ENCODE measurements at places on chromosomes 7 and 10. TPM values are rescaled to one million over a fixed set of nuclear protein-coding genes. Genes with fewer than 3 reads are reported as not detected.

Gene KIAA1217
- not detected for total RNA-seq

Gene AOAH
- 18.0 TPM for total RNA-seq

Gene SUN3
- not detected for total RNA-seq

Gene RET
- total RNA-seq = 0.34 TPM

Gene DLX5
- total RNA-seq = not detected

Gene PON1
- not detected for total RNA-seq

Gene WASHC2C
- 39.4 TPM for total RNA-seq

Gene GDF10
- total RNA-seq = not detected

Gene KIF11
- 87.0 TPM for total RNA-seq

Gene ABCB4
- total RNA-seq = not detected

Gene RBM17
- total RNA-seq = 213 TPM

Gene SLC13A1
- not detected for total RNA-seq

Gene NPC1L1
- not detected for total RNA-seq

Gene SNCG
- not detected for total RNA-seq

Gene C10orf67
- not detected for total RNA-seq

Gene SLC39A12
- not detected for total RNA-seq

Gene MSMB
- total RNA-seq = not detected

Gene PIK3CG
- 53.1 TPM for total RNA-seq

Gene WEE2
- total RNA-seq = not detected

Gene TRIM56
- 67.9 TPM for total RNA-seq

Gene SEC24C
- total RNA-seq = 88.9 TPM

Gene PTPRN2
- 7.2 TPM for total RNA-seq

Gene FIGNL1
- 41.0 TPM for total RNA-seq

Gene GJD4
- total RNA-seq = not detected

Gene COBL
- total RNA-seq = not detected

Gene CALCR
- total RNA-seq = not detected

Gene SGCE
- not detected for total RNA-seq

Gene NUDT13
- 1.6 TPM for total RNA-seq

Gene AIFM2
- 7.5 TPM for total RNA-seq

Gene GNGT1
- total RNA-seq = not detected

Gene SOSTDC1
- total RNA-seq = not detected

Gene PAPOLB
- 0.08 TPM for total RNA-seq

Gene BTBD16
- not detected for total RNA-seq

Gene BLNK
- total RNA-seq = not detected

Gene ASB10
- not detected for total RNA-seq

Gene MYOF
- 0.39 TPM for total RNA-seq

Gene GRB10
- total RNA-seq = 6.6 TPM

Gene ITPRID1
- total RNA-seq = not detected

Gene CPA1
- not detected for total RNA-seq

Gene NODAL
- total RNA-seq = not detected

Gene CALML3
- not detected for total RNA-seq

Gene NUTM2E
- total RNA-seq = 0.13 TPM

Gene OR6B1
- not detected for total RNA-seq

Gene PNLIP
- not detected for total RNA-seq

Gene OGA
- 129 TPM for total RNA-seq

Gene SLC26A3
- total RNA-seq = not detected

Gene CABCOCO1
- not detected for total RNA-seq

Gene TUBGCP2
- total RNA-seq = 59.0 TPM

All from activated CD8-positive, alpha-beta T cell treated with anti-CD3 and anti-CD28 coated beads, Interleukin-2, amount 10 ng/mL, durations not matched to agents 7 days and 5 days (primary cell).